ENCODE measurements at places on chromosomes 4 and X.
A peak's percentile ranks its signal among the peaks of the same experiment; 100 is the strongest.

DNA sequence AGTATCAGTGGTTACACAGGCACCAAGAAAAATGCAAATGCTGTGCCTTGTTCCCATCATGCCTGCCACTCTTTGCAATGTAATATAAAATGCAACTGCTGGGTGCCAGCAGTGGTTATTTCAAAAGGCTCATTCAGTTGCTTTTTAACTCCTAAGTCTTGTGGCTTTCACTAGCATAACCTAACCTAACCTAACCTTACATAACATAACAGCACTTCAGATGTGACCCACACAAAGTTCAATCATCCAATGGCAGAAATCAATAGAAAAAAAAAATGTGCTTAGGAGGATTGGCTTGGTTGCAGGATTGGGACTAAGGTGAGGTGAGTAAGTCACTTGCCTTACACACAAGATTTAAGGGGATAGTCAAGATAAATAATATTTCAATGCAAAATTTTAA, 60.2 kb upstream of the VMA21 start:
- no peak for DNase-seq

DNA sequence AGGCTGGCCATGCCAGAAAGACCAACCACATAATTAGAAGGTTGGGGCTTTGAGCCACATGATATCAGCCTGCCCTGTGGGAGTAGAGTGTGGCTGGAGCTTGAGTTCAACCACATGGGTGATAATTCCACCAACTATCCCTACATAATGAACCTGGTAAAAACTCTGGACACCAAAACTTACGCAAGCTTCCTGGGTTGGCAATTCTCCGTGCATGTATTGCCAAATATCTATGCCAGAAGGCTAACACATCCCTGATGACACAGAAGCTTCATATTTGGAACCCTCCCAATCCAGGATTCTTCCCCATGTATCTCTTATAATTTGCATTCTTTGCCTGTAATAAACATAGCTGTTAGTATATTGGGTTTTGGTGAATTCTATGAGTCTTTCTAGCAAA, 68.2 kb downstream of the FUNDC1 start:
- no peak for DNase-seq

GRCh38 chr4:83342476-83342875, 7.8 kb upstream of the HPSE start:
- DNase-seq, result no peak

DNA sequence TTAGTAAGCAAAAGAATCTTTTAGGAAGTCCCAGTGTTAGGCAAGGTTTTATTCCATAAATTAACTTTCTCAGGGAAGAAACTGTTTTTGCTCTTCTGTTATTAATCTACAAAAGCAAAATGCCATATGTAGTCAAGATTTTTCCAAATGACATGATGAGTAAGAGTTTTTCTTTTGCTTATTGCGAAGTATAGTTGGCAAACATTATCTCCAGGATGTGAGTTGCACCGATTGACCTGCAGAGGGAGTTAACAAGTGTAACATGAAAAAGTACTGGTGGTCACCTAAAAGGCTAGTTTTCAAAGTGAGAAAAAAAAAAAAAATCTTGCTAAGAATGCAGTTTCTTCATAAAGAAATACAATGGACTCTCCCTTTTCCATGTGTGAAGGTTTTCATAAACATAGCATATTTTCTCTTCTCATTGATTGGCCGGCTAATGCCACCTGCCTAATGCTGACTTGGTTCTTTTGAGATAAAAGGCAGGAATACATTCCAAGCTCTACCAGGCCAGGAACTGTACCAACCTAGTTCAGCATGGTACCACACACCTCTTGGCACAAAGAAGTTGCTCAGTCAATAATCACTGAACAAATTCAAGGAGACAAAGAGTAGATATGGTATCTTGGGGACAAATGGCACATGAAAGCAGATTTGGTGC, 100.2 kb downstream of the LNX1 start:
- no peak for DNase-seq

DNA sequence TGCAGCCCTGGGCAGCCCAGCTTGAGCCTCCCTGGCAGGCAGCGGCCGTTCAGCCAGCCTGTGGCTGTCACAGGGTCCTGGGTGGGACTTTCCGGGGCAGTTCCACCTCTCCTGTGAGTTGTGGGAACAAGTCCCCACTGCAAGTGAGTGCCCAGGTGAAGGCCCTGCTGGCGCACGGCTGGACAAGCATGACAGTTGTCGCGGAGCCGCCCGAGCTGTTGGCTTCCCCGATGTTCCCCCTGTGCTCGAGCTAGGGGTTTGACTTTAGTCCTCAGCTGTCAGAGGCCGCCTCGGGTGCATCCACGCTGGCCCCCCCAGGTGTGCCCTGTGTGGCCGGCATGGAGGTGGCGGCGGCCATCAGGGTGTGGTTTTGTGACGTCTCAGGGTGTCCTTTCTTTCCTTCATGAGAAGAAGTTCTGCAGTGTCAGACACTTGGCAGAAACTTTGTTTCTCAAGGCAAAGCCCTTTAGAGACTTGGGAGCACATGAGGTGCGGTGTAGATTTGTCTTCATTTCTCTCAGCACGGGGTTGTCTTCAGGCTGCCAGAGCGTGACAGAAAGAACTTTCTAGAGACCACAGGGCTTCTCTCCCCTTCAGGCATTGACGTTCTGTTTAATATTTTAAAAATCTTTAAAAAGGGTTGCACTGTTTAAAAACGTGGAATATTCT, 69.4 kb upstream of the HGFAC start:
- no peak for DNase-seq

GRCh38 chr4:24659241-24659961, 75.0 kb upstream of the DHX15 start:
- DNase-seq, result no peak

DNA sequence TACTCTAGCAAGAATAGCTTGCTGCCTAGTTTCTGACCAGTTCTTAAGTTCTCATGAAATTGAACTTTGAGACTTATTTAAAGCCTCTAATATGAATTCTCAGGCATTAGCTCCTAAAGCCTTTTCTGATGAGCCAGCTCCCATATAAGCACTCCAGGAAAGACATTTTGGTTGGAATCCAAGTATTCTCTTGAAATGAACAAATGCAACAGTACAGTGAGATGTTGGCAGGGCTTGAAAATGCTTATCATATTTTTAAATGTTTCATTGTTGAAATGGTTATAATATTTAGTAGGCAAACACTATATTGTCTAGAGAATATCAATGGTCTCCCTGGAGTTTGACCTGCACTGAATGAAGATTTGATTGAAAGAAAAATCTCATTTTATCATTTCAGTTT, 240.3 kb downstream of the ANK2 start:
- DNase-seq, result no peak

DNA sequence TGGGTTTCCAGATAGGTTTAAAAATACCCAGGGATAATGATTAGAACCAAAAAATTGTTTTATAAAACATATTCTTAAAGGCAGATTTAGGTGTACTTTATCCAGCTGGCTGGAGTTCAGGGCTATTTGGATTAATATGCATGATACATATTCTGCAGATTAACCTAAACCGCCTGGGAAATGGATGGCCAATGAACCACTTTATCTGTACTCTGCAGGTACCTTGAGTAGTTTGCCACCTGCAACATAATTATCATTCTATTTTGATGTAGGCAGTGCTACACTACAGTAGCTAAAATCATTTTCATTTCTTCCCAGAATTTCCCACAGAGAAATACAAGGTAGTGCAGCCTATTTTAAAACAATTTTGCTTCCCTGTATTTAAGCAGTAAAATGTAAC, 683.2 kb upstream of the GNPDA2 start:
- DNase-seq, result no peak

DNA sequence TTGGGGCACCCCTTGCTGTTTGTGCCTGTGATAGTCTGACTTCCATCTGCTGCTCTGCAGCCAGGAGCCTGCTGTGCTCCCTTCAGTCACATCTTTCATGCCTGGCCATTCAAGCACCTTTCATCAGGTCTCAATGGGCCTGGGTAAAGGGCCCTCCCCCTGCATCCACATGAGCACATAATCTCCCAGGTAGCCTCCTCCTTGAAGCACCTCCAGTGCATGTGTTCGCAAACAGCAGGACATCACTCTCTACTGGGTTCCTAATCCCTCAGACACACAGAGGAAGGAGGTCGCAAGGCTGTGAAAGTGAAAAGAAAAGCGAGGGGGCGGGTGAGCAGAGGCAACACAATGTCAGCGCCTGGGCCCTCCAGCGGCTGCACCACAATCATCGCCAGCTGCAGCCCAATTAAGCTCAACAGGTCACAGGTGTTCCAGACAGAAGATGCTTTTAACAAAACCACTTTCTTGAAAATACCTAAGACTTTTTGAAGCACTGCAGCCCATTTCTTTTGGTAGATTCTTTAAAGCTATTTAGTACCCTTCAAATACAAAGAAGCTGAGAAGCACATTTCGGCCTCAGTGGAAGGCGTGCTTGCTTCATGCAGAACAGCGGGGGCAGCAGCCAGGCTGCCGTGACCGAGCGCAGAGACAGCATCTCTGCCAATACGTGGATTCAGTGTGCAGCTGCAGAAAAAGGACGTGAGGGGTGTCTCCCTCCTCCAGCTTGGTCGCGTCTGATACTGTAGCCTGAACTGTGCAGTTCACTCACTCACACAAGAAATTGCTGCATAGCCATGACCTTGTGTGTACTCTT, 92.2 kb upstream of the SPRY1 start:
- DNase-seq, result peak; percentile 26

- no peak for DNase-seq
Observed at GRCh38 chr4:58477950-58478349, 1367.8 kb upstream of the IGFBP7 start.

DNA sequence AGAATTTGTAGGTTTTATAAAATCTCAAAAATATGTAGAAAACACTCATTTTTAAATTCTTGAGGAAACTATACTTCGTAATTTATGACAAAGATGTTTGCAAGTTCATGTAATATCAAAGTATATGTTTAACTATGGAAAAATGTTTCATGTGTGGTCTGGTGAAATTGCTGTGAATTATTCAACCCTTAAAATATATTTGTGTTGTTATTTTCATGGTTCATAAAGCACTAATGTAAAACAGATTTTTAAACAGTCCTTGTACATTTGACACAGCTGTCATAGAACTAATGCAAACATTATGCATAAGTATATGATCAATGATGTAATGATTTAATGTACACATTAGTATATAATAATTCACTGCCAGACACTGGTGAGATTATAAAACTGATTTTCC, 83.1 kb upstream of the ARSJ start:
- DNase-seq, result no peak

- peak; percentile 68 for DNase-seq
Observed at GRCh38 chr4:140237616-140238350, 83.8 kb upstream of the MAML3 start.

- no peak for DNase-seq
Observed at GRCh38 chr4:8461086-8461485, 20.5 kb downstream of the TRMT44 start.

DNA sequence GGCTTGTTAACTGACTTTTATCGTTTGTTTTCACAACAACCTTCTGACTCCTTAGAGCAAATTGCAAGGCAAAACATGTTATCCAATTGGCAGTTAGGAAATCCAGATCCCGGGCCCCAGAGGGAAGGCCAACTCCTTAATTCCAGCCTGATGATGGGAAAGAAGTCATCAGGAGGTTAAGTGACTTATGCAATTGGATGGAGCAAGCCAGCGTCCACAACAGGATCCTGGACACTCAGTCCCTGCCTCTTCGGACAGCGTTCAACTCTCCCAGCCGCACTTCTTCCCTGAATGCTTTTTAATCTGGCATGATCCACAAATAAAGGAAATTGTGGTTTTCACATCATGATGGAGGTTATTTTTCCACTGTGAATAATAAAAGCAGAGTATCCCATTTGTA, 310.1 kb downstream of the RAB28 start:
- no peak for DNase-seq

DNA sequence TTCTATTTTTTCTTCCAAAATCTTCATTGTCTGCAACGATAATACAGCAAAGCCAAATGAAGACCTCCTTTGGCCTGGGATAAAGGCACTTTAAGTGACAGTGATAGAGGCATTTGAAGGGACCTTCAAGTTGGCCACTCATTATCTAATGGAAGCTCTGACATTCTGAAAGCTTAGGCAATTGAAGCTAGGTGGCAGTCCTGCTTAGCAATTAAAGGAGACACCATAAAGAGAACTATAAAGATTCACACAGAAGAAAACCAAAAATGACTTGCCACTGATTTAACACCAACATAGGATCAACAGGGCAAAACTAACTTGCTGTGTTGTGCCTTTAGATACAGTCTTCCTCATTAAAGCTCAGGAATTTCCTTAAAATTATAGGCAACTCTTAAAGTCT, 103.3 kb upstream of the TSPAN7 start:
- no peak for DNase-seq

GRCh38 chrX:19448077-19448476, 67.2 kb downstream of the MAP3K15 start:
- DNase-seq, result no peak

- DNase-seq, result no peak
Observed at GRCh38 chr4:100804576-100805360, 286.9 kb upstream of the EMCN start.

DNA sequence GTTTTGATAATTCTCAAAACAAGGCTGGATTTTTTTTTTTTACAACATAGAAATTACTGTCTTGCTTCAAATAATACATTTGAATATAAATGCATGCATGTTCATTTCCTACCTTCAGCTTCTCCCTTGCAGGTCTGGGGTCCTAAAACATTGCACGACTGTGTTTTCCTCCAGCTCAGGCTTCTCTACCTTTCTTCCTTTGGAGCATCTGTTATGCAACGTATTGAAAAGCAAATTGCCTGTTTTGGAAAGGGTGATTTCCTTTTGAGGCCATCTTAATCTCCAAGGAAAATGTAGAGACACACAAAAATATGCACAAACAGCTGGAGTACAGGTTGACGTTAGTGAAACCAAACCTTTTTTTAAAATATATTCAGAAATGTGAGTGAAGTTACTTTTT, 115.6 kb upstream of the TLL1 start:
- no peak for DNase-seq

DNA sequence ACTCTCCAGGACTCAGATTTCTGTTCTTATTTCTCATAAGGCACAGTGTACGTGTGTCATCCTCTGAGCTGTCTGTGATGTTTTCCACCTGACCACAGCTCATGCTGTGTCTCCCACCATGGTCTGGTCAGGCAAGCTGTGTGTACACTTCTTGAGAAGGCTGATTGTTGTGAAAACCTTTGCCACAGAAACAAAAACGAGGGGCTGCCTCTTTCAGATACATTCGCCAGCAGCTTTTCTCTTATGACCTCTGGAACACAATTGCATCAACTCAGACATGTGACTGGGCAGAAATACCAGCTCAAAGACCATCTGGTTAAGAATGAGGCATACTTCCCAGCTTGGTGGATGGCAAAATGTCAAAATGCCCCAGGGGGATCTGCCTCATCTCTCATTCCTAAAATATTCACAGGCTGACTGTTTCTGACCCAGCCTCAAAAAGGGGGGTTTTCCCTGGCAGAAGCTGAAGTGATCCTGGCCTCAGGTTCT, 46.1 kb downstream of the PGRMC2 start:
- no peak for DNase-seq

GRCh38 chrX:132953354-132953753, 5.1 kb downstream of the HS6ST2 start:
- no peak for DNase-seq
